ENCODE measurements at places on chromosomes 7 and 10.

GRCh38 chr7:124603066-124603465, 162.5 kb downstream of the GPR37 start:
- DNase-seq, result no peak

- DNase-seq, result no peak
Measured at GRCh38 chr7:47746468-47746867, 164.6 kb upstream of the TNS3 start.

GRCh38 chr10:24790599-24790998, 66.9 kb upstream of the ARHGAP21 start:
- no peak for DNase-seq

GRCh38 chr10:78584266-78584665, 484.5 kb upstream of the ZMIZ1 start:
- no peak for DNase-seq

GRCh38 chr7:33905389-33906032, at the start of gene BMPER:
Gene BMPER (plus strand): TSS chr7:33905539. CDS start chr7:33905614, 75 bp downstream.
- DNase-seq, result peak; percentile 38

- DNase-seq, result no peak
Measured at GRCh38 chr7:74403521-74404387, 50.0 kb upstream of the GTF2IRD1 start.

DNA sequence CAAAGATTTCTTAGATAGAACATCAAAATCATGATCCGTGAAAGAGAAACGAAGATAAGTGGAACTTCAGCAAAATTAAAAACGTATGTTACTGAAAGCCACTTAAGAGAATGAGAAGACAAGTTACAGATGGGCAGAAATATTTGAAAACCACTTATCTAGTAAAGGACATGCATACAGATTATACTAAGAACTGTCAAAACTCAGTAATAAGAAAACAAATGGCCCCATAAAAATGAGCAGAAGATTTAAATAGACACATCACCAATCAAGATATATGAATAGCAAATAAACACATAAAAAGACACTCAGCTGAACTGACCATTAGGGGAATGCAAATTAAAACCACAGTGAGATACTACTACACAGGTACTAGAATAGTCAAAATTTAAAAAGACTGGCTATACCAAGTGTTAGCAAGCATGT, 343.7 kb downstream of the PTEN start:
- no peak for DNase-seq

GRCh38 chr10:94496010-94496409, 49.6 kb upstream of the HELLS start:
- no peak for DNase-seq

GRCh38 chr10:103153302-103154197, 39.5 kb downstream of the NT5C2 start:
- DNase-seq, result peak; percentile 54

GRCh38 chr10:86152354-86152753, 214.2 kb downstream of the GRID1 start:
- DNase-seq, result no peak

GRCh38 chr10:37456456-37456855, 331.1 kb downstream of the ANKRD30A start:
- DNase-seq, result no peak

DNA sequence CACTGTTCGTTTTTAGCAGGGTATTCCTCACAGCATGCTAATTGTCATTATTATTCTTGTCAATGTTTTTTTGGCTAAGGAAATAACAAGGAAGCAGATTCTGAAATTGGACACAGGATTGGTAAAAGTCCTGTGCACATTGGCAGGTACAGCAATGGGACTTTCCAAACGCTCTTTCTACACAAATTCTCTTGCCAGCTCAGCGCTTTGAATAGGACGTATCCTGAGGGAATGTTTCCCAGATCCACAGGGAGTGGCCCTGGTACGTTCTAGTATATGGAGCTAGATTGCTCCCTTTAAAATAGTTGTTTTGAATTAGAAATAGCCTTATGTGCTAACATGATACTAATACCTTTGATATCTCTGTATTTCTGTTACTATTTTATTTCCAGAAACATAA, 82.8 kb upstream of the GRB10 start:
- DNase-seq, result no peak

DNA sequence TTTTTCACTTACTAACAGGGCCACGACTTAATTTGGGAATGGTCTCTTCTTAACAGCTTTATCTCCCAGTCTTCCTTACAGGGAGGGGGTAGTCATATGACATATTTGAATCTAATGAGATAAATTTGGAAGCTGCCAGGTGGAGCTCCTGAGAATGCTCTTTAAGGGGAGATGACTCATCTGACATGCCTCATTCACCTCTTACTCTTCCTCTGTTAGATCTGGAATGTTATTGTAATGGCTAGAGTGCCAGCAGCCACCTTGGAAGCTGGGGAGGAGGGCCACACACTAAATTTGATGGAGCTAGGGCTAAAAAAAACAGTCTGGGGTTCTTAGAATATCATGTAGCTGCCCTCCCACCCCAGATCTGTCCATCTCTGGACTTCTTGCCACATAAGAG, 22.7 kb downstream of the HECW1 start:
- DNase-seq, result no peak

- no peak for DNase-seq
Measured at GRCh38 chr10:132546567-132547420, 9.2 kb downstream of the INPP5A start.

DNA sequence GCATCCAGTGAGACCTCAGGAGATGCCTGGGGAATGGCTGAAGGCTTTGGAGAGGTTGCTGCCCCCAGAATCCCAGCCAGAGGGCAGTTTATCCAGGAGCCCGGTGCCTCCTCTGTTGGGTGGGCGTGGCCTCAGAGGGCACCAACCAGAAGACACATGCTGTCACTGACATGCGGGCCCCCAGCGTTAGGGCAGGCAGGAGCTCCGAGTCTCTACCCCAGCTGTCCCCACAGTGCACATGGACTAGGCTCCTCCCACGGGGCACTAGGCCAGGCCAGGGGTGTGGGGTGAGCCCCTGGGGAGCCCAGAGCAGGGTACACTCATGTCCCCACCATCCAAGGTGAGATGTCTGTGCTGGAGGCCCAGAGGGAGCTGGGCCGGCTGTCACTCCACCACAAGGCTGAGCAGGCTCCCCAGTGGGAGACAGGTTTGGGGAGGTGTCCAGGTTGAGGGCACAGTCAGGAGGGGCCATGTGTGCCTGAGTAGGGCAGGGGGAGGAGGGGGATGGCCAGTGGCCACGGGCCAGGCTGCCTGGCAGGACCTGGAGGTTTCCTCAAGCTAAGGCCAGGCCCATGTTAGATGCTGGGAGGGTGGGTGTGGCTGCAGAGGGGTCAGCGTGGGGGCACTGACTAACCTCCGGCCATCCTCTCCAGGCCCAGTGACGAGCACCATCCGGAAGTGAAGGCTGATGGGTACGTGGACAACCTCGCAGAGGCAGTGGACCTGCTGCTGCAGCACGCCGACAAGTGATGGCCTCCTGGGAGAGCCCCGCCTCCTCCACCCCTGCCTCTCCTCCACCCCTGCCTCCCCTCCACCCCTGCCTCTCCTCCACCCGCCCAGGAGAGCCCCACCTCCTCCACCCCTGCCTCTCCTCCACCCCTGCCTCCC, 131.3 kb downstream of the FAM53B start:
- peak; percentile 54 for DNase-seq

DNA sequence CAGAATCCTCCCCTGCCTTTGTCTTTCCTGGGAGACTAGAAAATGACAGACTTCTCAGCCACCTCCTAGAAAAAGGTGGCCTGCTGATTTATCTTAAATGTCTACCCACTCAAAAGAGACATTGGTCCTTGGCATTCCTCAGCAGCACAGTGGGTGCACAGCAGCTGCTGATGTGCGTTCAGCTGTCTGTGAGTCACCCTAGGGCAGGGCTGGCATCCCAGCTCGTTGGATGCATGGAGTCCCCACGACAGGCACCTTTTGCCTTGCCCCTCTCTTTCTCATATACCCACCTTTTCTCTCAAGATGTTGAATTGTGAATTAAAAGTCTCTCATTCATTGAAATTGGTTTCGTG, 113.0 kb downstream of the DOCK1 start:
- DNase-seq, result no peak

DNA sequence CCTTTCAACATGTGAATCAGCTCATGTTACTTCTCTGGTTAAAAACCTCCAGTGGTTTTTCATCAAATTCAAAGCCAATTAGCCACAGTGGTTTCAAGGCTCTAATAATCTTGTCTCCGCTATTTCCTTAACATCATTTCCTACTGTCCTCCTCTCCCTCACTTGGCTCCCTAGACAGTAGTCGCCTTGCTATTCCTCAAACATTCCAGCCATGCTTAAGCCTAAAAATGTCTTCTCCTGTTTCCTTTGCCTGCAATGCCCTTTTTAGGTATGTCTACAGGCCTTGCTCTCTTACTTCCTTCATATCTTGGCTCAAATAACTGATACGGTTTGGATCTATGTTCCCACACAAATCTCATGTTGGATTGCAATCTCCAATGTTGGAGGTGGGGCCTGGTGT, 779.4 kb upstream of the LRRN3 start:
- no peak for DNase-seq

GRCh38 chr10:35961501-35961900, 319.4 kb upstream of the FZD8 start:
- no peak for DNase-seq

DNA sequence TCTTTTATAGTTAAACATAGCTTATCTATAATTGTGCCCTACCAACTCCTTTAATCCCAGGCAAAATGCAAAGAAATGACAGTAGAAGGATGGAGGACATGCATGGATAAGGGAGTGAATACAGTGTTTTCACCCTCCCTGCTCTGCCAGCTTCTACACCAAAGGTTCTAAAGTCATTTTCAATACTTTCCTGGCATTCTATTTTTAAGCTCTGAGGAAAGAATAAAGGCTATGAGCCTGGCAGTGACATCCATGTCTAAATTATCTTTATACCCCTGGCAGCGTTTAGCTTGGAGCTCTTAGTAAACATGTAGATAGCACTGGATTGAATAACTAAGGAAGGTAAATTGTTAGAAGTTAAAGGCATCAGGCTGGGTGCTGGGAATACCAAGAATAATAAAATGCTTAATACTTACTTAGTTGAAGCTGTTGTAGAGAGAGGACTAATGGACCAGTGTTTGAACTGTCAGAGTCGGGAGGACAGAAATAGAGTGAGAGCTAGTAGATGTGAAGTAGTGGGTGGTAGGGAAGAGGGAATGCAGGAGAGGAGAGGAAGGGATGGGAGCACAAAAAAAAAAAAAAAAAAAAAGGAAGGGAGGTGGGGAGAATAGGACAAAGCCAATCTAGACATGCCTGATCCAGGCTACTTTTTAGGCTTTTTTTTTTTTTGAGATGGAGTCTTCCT, 518.9 kb downstream of the GALNT17 start:
- DNase-seq, result no peak

GRCh38 chr10:61452151-61452651, 980 bp downstream of the TMEM26 start:
- DNase-seq, result peak; percentile 30

DNA sequence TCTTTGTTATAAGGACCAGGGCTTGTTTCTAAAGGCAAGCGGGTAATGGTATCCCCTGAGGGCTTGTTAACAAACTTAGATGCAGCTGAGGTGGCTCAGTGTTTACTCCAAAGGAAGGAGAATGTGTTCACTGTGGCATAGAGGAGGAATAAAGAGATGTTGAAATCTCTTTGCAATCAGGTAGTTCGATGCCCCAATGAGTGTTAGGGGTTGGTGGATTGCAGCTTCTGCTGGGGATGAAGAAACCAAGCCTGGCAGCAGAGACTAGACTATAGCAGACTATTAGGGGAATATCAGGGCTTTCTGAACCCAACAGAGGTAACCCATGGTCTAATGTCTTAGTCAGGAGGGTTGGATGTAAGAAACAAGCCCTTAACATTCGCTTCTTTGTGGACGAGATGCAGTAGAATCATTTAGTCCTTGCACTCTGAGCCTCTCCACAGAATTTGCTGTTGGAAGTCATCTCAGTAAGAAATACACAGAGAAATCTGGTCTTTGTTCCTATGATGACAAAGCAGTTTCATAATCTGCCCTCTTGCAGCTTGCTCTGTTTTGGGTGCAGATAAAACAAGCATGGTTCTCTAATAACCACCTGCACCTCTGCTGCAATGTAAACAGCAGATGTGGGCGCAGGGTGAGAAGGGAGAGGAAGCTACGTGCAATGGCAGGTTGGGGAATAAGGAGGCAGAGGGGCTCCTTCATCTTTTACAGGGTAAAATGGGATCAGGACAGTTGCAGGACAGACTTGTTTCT, 108.6 kb downstream of the NRF1 start:
- DNase-seq, result no peak

GRCh38 chr7:45897042-45897690, 8.9 kb downstream of the IGFBP1 start:
- no peak for DNase-seq

DNA sequence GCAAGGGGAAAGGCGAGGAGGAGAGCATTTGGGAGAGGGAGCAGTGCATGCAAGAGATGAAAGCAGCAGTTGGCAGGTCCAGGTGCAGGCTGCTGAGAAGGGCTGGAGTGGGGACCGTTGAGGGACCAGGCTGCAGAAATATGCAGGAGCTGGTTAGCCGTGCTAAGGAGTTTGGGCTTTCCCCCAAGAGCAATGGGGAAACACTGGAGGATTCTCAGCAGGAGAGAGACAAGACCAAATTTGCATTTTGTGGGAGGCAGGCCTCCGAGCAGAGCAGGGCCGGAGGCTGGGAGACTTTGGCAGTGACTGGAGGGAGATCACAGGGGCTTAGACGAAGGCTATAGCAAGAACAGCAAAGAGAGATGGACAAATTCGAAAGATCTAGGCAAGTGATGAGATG, 11.8 kb downstream of the BTBD16 start:
- DNase-seq, result no peak

DNA sequence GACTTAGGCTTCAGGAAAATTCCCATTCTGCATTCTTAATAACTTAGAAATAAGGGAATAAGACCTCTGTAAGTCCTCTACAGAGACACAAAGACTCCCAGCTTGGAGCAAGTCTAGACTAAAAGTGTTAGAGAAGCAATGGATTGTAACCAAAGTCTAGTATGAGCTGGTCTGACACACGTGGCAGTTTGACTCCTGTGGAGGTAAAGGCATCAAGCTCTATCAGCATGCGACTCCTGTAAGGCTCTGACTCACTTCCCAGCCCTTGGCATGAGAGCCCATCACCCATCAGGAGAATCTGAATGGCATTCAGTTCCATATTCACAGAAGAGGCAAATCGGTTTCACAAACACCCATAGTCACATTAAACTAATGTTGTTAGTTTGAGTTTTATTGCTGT, 4.4 kb upstream of the VSTM4 start:
- no peak for DNase-seq

DNA sequence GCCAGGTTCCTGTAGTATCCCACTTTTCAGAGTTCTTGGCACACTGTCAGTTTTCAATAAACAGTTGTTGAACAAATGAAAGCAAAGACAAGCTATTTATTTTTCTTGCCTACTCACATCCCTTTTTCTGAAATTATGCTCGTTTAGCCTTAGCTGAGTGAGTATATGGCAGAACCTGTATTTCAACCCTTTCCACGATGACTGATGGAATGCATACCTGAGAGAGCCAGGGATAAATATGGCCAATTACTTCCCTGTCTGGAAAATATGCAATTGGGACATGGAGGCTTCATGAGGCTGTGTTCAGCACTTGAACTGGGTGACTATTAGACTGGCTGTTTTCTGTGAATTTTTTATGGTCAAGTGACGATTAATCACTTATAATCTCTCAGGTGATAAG, 144.5 kb upstream of the POT1 start:
- no peak for DNase-seq

GRCh38 chr10:133474665-133475424, 21.1 kb downstream of the SCART1 start:
- no peak for DNase-seq

All from testis (tissue), 5 donors.